Thymus (tissue), 14 donors: ENCODE measurements at places on chromosomes 3 and 15. TPM values are rescaled to one million over a fixed set of nuclear protein-coding genes. Genes with fewer than 3 reads are reported as not detected.

PLEKHO2 gene
- 18.7 TPM for polyA plus RNA-seq

PTX3 gene
- polyA plus RNA-seq = 12.2 TPM

KBTBD8 gene
- polyA plus RNA-seq = 2.9 TPM

GRCh38 chr3:50411229-50411628 lies 51.9 kb upstream of the TMEM115 start:
- DNase-seq = no peak

DNA sequence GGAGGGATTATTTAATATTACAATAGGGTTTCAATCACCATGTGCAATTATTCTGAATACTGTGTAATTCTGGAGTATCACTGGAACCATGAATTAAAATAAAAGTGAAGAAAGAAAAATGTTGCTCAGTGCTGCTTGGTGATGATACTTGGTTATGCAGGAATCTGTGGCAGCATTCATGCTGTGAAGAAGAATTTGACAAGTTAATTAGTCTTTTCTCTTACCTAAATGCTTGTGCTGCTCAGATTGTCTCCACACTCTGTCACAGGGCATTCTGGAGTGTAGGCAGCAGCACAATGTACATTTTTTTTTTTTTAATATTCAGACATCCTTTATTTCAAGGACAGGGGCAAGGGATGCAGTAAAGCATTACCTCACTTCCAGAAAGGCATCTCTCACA lies 749.3 kb upstream of the CADM2 start:
- no peak for DNase-seq

- no peak for DNase-seq
These were observed 58.0 kb upstream of the HERC1 start for GRCh38 chr15:63891768-63892133.
